Cerebellum (tissue), 4 donors: ENCODE measurements at places on chromosomes 5 and 9. TPM values are rescaled to one million over a fixed set of nuclear protein-coding genes. Genes with fewer than 3 reads are reported as not detected.

Gene PCDH1
- total RNA-seq, result 27.4 TPM

Gene MZB1
- 0.18 TPM for total RNA-seq

Gene SLU7
- total RNA-seq, result 34.8 TPM

DNA sequence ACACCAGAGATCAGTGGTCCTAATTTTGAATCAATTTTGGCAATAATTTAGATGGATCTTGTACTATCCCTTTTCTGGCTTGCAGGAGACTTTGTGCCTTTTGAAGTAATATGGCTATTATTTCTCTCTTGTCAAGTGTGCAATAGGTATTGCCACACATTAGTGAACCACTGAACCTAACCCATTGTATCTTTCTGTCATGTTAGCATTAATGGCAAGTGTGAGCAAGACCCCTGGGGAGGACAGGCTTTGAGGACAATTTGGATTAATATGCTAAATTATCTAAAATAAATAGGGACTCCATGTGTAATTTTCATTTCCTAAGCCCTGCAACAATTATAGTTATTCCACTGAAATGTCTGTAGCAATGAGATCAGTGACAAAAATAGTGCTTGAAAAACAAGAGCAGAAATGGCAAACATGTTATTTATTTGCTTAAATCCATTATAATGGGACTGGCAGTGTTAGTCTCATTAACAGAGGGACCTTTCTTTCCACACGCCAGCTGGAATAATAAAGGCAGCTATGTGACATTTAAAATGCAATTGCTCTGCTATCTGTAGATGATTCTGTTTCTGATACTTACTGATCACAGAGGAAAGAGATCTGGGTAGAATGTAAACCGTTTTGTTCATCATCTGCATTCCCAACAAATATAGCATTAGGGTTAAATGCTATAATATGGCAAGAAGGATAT lies 753.3 kb upstream of the ZNF608 start:
- no peak for DNase-seq

DNA sequence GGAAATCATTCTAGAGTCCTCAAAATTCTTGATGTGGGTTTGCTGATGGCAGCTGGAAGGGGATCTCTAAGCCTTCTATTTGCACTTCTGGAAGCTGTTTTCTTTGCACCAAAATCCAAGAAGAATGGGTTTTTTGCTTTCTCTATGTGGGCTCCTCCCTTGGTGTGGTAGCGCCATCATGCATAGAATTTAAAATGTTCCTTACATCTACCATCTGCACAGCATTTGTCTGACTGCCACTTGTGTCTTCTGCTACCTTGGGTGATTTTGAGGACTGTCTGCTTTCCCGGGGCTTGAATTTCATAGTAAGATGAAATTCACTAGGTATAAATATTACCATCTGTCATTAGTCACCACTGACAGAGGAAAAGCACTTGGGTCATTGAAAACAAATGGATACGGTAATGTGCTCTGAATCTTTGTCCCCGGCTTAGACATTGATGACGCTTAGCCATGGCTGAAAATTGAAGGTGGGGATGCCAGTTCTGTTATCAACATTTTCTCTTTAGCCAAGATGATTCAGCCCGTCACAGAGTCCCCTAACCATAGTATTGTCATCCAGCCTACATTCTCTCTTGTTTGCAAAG lies 30.0 kb downstream of the SNX30 start:
- DNase-seq, result peak; percentile 78

GRCh38 chr5:171521219-171521633 lies 101.8 kb downstream of the FGF18 start:
- no peak for DNase-seq

GRCh38 chr9:4812858-4813257 lies 20.1 kb downstream of the RCL1 start:
- no peak for DNase-seq

- DNase-seq, result no peak
Measured at GRCh38 chr5:53253421-53253871, 143.9 kb upstream of the MOCS2 start.

- DNase-seq, result no peak
Measured at GRCh38 chr9:26746357-26747072, 146.1 kb downstream of the CAAP1 start.

- DNase-seq, result no peak
Measured at GRCh38 chr9:130539420-130540223, 39.8 kb upstream of the FUBP3 start.

GRCh38 chr9:10095208-10095607 lies 517.6 kb downstream of the PTPRD start:
- no peak for DNase-seq
